ENCODE measurements at places on chromosomes 1 and 21.

GRCh38 chr1:210588946-210589345, 260.2 kb downstream of the HHAT start:
- no peak for DNase-seq

- no peak for DNase-seq
Observed at GRCh38 chr1:234970731-234971476, 157.7 kb downstream of the TOMM20 start.

GRCh38 chr1:11981378-11982009, 1.2 kb downstream of the MFN2 start:
- no peak for DNase-seq

DNA sequence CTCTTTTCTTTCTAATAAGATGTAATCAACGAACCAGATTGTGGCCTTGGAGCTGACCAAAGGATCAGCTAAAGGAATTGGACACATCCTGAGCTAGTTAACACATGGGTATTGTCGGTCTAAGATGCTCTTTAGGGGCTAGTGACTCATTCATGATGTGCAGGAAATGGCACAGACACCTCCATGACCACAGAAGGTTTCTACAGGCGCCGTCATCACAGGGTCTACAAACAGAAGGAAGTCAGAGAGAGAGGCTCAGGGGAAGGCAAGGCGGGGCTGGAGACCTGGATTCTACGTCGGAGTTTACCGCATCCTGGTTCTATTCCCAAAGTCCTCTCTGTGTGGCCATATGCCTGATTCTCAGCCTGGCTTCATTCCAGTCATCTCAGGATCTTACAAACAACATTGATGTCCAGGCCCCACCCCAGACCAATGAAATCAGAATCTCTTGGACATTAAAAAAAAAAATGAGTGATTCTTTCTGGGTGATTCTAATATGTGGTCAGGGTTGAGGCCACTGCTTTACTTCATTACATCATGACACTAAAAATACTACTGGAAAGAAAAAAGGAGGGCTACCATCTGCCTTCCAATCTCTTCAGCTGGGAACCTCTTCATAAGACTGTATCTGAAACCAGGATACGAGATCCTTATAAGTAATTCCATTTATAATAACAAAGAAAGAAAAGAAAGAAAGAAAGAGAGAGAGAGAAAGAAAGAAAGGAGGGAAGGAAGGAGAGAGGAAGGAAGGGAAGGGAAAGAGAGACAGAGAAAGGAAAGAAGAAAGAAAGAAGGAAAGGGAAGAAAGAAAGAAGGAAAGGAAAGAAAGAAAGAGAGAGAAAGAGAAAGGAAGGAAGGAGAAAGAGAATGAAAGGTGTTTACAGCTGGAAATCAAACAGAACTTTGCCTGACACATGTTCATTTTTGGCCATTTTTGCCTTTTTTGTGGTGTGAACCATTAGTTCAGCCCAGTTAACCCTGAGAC, 11.6 kb upstream of the KCNJ15 start:
- DNase-seq, result peak; percentile 28

DNA sequence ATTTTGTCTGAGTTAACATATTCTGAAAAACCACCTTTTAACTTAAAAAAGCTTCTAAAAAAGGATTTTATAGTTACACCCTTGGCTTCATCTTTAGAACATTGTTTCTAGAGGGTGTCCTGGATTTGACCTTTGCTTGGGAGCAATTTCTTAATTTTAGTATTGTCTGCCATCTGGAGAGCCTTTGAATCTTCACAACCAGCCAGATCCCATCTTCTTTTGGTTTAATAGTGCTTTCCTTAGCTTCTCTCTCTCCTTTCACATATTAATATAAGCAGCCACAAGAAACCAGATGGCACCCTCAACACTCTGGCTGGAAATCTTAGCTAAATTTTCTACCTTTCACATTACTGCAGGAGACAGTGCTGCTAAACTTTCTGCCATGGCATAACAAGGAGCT, 76.5 kb upstream of the TSPAN2 start:
- no peak for DNase-seq

- DNase-seq, result no peak
Observed at GRCh38 chr1:195495720-195496635, 1112.3 kb downstream of the KCNT2 start.

- DNase-seq, result no peak
Observed at GRCh38 chr1:189152685-189153084, 1325.0 kb downstream of the BRINP3 start.

GRCh38 chr1:243596431-243597062, 253.5 kb downstream of the AKT3 start:
- no peak for DNase-seq

- no peak for DNase-seq
Observed at GRCh38 chr1:19628879-19629278, 15.2 kb upstream of the NBL1 start.

GRCh38 chr1:223524930-223525451, 131.8 kb downstream of the CCDC185 start:
- DNase-seq, result no peak

- no peak for DNase-seq
Observed at GRCh38 chr1:1624443-1625403, 7.2 kb upstream of the MMP23B start.

DNA sequence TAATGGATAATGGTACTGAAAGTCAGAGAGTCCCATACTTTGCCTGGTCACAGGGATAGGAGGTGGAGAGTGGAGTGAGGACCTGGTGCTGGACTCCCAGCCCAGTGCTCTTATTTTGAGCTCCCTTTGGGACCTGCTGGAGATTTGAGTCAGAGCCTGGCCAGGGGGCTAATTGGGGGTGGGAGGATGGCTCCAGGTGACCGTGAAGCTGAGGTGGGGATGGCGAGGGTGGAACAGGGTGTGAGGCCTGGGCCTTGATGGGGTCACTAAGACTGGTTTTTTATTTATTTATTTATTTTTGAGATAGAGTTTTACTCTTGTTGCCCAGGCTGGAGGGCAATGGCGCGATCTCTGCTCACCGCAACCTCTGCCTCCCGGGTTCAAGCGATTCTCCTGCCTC, 17.8 kb downstream of the AMPD2 start:
- no peak for DNase-seq

DNA sequence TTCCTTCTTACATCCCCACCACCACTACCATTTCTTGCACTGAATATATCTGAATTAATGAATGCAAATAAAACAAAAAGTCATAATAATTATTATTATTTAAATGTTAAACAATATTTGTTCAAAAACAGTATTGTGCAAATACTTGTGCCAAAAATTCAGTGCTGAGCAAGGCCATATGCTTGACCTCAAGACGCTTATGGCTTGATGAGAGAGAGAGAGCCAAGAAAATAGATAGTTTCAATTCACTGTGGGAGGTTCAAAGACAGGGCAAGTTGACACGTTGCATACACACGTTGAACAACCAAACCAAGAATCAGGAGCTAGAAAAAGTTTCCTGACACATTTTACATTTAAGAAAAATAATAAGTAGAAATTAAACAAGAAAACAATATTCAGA, 1421.7 kb downstream of the KCNT2 start:
- DNase-seq, result no peak

GRCh38 chr1:198462365-198463019, 78.0 kb downstream of the ATP6V1G3 start:
- DNase-seq, result no peak

GRCh38 chr21:17742181-17742580, 77.0 kb downstream of the C21orf91 start:
- DNase-seq, result no peak

GRCh38 chr1:213585959-213586586, 401.7 kb upstream of the PROX1 start:
- no peak for DNase-seq

GRCh38 chr1:233598891-233599541, 14.9 kb upstream of the KCNK1 start:
- no peak for DNase-seq

GRCh38 chr1:208584167-208584755, 340.1 kb upstream of the PLXNA2 start:
- DNase-seq, result no peak

DNA sequence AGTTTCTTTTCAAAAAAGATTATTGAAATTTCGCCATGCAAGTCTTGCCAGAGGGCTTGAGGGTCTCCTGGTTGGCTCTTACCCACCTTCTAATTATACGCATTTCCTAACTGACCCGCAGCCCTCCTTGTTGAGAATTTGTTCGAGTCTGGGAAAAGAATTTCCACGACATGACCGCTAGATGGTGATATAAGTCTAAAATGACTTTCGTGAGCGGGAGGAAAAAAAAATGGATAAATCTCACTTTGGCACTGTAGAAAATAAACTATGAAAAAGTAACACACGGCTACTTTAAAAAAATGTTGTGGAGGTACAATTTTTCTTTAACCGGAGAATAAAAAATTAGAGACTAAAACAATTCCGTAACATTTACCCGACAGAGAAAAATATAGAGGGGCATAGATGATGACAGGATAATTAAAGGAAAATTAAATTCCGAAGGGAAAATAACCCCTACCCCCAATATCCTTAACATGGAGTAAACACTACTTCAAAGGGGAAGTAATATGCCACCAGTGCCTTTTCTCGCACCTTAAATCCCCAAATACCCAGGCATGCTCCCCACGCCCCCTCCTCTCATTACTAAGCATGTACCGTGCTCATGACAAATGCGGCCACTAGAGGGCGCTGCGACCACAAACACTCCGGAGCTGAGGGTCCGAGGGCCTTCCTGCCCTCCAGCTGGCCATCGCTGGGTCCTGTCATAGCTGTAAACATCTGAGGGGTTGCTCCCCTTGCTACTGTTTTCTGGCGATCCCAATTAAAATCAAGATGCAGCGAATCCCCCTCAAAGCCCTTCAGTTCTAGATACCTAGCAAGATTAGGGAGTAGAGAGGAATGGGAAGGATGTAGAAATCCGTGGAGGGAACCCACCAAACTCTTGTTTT, 266.9 kb downstream of the ASTN1 start:
- DNase-seq, result no peak

GRCh38 chr1:19232524-19232846, 18.8 kb downstream of the EMC1 start:
- DNase-seq, result no peak

DNA sequence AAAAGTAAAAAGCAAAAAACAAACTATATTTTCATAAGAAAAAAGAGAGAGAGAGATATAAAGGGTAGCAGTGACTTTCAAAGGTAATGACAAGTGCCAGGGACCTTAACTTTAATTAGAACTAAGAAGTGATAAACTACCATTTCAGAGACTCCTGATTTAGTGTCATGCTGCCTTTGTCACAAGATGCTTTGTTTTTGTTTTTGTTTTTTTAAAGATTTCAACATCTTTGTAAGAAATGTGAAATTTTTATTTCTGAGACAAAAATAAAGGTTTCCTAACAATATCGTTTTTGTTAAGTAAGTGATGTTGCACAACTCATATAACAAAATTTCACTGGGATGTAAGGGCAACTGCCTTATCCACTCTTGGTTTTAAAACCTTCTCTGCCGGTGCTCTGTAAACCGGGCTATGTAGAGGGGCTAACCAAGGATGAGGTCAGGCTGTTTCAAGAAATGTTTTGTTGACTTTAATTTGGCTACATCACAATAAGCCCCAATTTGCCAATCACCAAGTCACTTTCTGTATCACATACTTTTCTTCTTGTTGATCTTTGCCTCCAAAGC, 35.2 kb upstream of the SYT2 start:
- DNase-seq, result no peak

DNA sequence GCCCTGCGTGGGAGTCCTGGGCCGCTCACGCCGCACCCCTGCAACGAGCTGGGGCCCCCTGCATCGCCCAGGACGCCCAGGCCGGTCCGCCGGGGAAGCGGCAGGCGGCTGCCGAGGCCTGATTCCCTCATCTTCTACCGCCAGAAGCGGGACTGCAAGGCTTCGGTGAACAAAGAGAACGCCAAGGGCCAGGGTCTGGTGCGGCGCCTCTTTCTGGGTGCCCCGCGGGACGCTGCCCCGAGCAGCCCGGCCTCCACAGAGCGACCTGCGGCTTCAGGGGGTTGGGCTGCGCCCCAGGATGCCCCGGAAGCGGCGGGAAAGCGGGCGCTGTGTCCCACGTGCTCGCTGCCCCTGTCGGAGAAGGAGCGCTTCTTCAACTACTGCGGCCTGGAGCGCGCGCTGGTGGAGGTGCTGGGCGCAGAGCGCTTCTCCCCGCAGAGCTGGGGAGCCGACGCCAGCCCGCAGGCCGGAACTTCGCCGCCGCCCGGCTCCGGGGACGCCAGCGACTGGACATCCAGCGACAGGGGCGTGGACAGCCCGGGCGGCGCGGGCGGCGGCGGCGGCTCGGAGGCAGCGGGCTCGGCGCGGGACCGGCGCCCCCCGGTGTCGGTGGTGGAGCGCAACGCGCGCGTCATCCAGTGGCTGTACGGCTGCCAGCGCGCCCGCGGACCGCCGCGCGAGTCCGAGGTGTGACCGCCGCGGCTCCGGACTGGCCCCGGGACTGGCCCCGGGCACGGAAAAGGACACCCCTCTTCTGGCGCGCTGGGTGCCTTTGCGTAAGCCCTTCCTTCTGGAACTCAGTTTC, 2.7 kb downstream of the FAM110D start:
- peak; percentile 34 for DNase-seq

- DNase-seq, result no peak
Observed at GRCh38 chr1:11594222-11594621, 60.0 kb downstream of the FBXO2 start.

DNA sequence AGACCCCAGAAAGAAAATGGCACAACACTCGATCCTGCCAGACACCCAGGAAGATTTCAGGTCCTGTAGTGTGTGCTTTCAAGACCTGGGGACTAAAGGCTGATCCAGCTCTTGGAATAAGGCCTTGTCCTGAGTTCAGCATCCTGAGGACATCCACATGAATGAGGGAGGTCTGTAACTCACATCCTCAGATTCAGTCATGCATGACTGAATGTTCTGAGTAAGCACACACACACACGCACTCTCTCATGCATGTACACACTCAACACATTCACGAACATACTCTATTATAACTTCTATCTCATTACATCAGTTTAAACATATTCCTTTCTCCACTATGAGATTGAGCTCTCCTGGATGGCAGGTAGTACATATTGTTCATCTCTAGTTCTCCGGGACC, 273.4 kb upstream of the BEND5 start:
- no peak for DNase-seq

DNA sequence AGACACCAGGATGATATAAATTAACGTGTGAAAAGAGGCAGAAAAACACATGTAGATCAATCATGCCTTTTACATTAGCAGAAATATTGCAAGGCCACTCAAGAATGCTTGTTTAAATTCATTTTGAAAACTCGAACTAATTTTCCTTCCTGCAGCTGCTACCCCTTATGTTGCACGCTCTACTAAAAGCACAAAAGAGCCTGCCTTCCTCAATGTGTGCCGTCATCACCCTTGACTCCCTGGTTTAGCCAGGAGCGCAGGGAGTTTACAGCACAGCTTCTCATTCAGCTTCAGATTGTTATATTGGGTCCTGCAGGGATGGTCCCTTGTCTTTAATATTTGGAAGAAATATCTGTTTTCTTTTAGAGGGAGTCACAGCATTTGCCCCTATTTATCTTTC, 10.1 kb upstream of the ST6GALNAC5 start:
- no peak for DNase-seq

- no peak for DNase-seq
Observed at GRCh38 chr21:18387994-18388393, 15.6 kb downstream of the TMPRSS15 start.

- no peak for DNase-seq
Observed at GRCh38 chr1:32719681-32720275, 17.2 kb upstream of the SYNC start.

- DNase-seq, result no peak
Observed at GRCh38 chr1:187517546-187517945, 688.8 kb downstream of the PLA2G4A start.
